Bone marrow (tissue), 2 donors: ENCODE measurements at places on chromosomes 13 and 19.

GRCh38 chr19:6971366-6971765, 49.9 kb downstream of the MBD3L2B start:
- DNase-seq = no peak

DNA sequence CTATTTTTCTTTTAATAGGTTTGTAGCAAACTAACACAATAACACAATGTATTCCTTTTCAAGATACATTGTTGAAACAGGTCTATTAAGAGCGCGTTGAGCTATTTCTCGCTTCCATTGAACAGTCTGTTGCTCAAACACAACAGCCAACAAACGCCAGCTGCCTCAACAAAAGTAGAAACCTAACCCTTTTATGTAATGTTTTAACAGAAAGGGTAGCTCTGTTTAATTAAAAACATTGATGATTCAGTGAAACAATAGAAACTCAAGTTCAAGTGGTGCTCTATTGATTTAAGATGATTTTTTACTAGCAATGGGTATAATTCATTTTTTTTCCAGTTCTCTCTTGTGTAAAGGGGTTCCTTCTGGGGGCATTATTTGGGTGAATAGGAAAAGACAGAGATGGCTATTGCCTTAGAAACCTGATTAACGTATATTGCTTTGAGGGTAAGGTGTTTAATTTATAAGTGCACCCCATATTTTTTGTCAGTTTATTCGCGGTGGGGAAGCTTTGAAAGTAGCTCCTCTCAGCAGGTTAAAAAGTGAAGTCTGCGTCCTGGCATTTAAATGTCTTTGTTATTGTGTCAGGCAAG, 14.9 kb downstream of the ZIC2 start:
- DNase-seq = no peak

DNA sequence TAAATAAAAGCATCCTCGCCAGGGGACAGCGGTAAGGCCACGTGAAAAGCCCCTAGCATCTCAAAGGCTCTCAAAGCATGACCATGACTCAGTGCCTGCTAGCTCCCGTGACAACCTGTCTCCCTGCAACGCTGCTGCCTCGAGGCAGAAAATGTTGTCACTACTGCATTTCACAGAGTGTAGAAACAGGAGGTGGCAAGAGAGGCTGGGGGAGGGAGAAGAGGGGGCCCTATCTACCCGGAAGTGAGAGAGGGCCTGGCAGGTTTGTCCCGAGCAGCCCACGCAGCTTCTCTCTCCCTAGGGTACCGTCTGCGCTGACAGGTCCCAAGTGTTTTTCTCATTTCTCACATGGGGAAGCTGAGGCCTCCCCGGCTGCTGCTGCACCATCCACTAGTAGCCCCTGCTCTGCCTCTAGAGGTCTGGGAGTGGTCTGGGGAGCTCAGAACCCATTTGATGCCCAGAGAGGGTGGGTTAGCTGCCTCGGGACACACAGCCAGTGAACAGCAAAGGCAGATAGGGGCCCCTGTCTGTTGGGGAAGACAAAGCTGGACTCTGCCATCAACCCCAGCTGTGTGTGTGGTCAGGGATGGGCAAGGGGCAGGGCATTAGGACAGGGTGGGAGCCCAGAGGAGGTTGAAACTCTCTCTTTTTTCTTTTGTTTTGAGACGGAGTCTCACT, 3.7 kb downstream of the TINCR start:
- DNase-seq = no peak

DNA sequence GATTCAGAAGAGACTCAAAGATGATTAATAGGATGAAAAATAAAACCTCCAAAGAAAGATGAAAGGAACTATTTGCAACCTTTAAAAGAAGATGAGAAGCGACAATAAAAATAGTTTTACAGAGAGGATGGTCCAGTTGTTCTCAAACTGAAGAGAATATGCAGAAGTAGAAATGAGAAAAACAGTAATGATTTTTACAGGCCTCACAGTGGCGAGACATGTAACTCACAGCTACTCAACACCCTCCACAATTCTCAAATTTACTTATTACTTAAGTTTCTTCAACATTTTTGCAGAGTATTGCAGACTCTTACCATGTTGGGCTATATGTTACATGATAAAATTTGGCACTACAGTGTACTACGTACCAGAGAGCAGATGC, 20.8 kb downstream of the NUFIP1 start:
- no peak for DNase-seq

- peak; percentile 20 for DNase-seq
These were observed 23.5 kb upstream of the LAIR1 start for GRCh38 chr19:54387991-54388801.

GRCh38 chr13:59715611-59716010, 448.1 kb downstream of the DIAPH3 start:
- no peak for DNase-seq

DNA sequence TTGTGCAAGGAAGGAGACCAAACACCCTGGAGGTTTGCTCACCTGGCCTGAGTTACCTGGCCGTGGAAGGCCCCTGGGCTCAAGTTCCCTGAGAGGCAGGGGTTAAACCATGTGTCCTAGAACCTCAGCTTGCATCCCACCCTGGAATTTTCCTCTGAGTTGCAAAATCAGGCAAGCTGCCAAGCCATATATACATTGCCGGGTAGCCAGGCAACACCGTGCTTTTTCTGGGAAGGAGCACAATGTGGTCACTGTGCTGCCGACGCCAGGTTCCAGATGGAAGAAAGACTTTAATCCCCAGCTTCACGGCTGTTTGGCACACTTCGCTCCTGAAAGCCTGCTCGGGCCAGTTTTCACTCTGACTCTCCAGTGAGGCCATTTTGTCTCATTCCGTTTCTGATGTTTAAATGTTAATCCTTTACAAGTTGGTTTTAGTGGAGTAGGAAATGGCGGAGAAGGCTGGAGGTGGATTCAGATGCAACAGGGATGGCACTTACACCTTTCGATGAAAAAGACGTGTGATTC, 60.1 kb upstream of the PEG3 start:
- DNase-seq = no peak

GRCh38 chr13:71576571-71576970, 290.4 kb downstream of the DACH1 start:
- DNase-seq = no peak

- DNase-seq = no peak
These were observed 34.9 kb upstream of the METTL21C start for GRCh38 chr13:102729560-102730270.

DNA sequence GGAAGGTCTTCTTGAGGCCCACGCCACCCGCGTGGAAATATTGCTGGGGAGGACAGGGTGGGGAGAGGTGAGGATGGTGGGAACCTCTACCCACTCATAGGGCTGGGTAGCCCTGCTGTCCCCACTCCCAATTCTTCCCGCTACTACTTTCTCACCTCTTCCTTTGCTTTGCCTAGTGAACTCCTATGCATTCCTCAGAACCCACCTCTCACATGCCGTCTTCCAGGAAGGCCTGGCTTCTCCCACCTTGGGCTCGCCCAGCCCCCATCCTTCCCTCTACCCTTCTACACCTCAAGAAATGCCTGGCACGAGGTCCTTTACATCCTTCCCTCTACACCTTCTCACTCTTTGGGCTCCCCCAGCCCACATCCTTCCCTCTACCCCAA, 62.4 kb downstream of the COLGALT1 start:
- DNase-seq = no peak

- peak; percentile 28 for DNase-seq
These were observed 159.1 kb downstream of the DLEU7 start for GRCh38 chr13:50684366-50684765.

DNA sequence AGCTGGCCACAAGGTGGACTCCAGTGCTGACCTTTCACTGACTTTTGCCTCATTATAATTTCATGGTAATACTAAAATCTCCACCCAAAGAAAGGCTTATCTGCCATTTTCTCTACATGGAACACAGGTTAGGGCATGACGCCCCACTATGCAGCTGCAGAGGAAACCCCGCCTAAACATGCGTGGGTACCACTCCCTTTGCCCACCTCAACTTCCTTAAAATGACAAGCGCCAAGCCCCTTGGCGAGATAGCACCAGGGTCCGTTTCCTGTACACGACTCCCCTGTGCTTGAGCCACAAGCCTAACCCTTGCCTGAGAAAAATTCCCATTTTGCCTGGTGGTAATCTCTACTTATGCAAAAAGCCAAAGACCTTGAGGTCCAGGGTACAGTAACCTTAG, 36.0 kb upstream of the PABPC3 start:
- no peak for DNase-seq

DNA sequence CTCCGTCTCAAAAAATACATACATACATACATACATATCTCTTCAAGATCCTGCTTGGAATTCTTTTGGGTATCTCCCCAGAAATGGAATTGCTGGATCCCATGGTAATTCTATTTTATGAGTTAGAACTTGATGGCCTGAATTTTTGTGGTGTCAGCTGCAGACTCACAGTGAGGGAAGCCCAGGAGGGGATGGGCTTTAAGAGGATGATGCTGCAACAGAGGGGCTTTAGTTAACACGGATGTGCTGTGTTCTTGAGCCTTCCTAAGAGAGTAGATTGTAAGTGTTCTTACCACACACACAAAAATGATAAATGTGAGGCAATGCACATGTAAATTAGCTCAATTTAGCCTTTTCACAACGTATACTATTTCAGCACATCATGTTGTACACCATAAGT, 31.8 kb downstream of the CACNG6 start:
- no peak for DNase-seq

- no peak for DNase-seq
These were observed 294.9 kb downstream of the NDFIP2 start for GRCh38 chr13:79775830-79776229.

- DNase-seq = no peak
These were observed 350.9 kb downstream of the SPRY2 start for GRCh38 chr13:79990048-79990447.

DNA sequence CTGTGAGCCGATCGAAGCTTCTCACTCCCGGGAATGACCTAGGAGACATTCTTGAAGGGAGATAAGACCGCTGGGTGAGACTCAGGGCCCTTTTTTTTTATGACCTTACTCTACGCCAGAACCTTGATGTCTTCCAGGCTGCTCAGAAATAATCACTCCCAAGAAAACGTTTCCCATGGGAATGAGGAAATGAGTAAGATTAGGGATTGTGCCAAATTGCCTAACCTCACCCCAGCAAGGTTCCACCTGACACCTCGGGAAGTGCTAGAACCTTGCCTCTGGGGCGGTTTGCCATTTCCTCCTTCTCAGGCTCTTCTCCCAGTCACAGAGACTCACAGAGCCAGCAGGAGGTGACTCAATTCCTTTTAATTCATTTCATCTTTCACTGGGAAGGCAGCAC, 2.3 kb downstream of the SLC46A3 start:
- DNase-seq = no peak

GRCh38 chr19:51293571-51294210, 17.8 kb upstream of the IGLON5 start:
- no peak for DNase-seq

DNA sequence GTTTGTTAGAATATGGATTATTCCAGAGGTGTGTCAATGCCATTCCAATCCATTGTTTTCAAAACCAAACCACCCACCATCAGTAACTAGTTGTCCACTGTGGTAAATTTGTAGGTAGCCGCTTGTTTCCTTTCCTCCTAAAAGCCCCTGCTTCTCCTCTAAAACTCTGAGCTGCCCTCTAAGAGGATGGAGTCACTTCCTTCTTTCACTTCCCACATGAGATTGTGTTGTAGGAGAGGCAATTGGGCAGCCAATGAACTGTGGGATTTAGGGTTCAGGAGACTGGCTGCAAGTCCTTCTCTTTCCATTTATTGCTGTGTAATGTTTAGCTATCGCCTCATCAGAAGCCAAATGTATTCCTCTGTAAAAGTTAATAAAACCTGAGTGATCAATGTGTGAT, 49.9 kb upstream of the RFXAP start:
- no peak for DNase-seq

DNA sequence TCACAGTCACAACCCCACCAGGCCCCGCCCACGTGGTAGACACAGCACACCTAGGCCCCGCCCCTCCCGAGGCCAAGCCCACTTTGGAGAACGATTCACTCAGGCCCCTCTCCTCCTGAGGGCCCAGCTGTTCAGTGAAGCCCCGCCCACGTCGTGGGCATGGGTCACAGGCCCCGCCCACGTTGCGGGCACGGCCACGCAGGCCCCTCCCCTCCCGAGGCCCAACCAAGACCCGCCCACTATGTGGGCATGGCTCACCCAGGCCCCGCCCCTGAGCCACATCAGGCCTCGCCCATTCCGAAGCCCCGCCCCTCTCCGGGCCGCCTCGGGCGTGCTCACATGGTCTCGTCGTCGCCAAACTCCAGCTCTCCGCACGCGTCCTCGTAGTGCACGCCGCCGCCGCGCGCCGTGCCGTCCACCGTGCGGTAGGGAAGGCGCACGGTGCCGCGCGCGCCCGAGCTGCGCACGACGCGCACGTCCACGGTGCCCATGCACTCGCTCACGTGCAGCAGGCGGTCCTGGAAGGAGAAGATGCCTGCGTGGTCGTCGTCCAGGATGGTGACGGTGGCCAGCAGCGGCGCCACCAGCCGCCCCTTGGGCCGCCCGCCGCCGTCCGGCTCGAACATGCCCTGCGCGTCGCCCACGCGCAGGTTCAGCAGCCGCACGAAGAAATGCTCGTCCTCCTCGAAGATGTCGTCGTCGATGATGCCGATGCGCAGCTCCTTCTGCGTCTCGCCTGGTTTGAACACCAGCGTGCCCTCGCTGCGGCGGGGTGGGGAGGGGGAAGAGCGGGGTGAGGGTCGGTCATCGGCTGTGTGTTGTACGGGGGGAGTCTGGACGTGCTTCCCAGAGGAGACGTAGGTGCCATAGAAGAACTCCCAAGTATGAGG, 24.0 kb downstream of the SLC8A2 start:
- DNase-seq = no peak

DNA sequence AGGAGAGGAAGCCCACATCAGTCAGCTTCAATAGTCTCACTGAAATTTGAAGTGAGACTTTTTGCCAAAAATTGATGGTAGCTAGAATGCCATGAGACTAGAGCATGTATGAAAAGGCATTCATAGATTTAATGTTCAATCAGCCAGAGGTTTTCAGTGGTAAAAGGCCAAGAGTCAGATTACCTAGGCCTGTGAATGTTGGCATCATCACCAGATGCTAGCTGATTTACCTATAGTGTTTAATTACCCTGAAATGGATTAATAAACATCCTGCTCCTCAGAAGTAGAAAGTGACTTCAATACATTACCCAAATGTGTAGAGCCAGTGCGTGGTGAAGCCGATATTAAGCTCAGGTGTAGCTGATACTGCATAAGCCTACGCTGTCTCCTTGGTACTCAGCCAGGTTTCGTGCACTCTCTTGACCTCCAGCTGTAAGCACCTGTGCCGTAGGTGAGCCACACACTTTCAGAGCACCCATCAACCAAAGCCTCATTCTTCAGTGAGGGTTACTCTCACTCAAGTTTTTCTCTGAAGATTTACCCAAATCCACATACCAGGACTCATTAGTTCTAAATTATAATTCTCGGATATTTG, 1140.3 kb upstream of the SLC10A2 start:
- DNase-seq = no peak

GRCh38 chr19:39514840-39515550, at the start of gene SELENOV:
Gene SELENOV, plus strand, starts transcription at chr19:39515139. Its CDS starts 74 bp downstream, at chr19:39515213.
- DNase-seq = no peak

DNA sequence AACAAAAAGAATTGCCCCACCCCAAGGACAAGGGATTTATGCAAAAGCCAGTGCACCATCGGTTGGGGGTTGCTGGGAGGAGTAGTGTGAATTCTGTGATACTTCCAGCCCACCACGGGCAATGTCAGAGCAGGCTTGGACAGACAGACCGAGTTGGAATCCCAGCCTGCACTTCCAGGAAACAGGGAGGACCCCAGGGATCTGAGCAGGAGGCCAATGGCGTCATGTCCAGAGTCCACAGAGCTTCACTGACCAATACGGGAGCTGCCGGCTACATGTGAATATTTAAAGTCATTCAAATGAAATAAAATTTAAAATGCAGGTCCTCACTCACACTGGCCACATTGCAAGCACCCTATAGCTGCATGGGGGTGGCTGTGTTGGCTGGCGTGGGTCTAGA, 10.9 kb downstream of the ZNRF4 start:
- DNase-seq = no peak
